CD8-positive, alpha-beta T cell (primary cell): ENCODE measurements at places on chromosomes 5 and 9.

- no peak for DNase-seq
Observed at GRCh38 chr5:20611620-20612019, 623.6 kb upstream of the CDH18 start.

DNA sequence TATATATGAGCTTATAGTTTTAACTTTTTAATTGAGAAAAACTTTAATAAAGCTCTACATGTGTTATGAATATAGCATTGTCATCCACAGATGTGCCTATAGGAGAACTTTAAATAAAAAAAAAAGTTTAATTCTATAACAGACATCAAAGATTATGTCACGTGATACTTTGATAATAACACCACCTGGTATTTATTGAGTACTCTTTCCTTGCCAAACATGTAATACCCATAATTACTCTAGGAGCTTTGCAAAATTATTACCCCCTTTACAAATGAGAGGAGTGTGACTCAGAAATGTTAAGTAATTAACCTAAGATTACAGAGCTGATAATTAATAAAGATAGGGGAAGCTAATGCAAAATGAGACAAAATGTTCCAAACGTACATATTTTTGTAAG, 43.0 kb downstream of the ITGA2 start:
- no peak for DNase-seq

- no peak for DNase-seq
Observed at GRCh38 chr9:37040508-37041127, 6.5 kb upstream of the PAX5 start.

DNA sequence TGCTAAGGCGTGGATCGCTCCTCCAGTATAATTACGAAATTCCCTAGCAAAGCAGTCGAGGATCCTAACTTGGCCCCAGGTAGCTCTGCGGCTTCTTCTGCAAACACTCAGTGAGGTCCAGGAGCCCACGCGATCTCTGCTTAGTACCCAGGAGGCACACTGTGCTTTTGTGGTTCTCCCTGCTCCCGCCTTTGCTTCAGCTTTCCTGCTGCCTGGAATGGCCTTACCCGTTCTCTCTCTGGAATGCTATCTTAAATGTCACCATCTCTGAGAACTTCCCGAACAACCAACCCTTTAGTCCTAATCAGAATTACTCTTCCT, 639 bp downstream of the INVS start:
- DNase-seq, result no peak

DNA sequence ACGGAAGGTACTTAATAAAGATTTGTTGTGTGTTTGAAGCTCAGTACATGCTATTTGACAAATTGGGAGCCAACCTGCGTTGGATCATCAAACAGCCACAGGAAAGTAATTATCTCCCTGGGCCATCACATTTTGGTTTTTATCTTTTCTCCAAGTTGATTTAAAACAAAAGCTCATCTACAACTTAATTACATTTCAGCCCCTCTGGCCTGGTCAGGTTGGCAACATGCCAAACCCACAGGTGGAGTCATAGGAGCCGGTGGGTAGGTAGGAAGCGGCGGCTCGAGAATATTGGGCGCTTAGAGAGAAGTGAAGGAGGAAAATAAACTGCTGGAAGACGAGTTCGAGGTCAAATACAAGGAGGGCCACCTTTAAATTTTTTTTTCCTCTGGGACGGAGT, 64.9 kb upstream of the FANCC start:
- DNase-seq, result no peak

DNA sequence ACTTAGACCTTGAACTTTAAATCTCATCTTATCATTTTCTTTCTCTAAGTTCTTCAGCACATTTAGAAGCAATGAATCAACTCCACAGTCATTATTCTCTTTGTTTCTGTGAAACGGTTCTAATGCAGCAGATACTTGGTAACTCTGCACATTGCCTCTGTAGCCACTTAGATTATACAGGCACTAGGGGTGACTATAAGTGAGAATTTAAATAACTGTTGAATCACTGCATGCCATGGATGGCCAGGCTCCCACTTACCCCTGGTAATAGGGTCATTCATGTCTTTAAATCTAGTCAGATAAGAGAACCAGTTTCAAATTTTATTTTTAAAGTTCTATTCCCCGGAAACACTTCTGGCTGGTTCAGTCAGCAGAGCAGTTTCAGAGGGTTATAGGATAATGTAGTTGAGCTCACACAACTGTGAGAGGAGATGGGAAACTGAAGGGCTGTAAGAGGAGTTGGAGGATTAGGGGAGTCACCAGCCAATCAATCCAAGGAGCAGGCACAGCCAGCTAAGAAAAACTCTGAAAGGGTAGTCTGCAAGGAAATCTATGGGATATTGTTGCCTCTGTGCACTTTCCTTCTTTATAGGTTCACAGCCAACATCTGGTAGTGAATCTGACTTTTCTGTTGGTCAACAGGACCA, 4.2 kb upstream of the MINAR2 start:
- no peak for DNase-seq

DNA sequence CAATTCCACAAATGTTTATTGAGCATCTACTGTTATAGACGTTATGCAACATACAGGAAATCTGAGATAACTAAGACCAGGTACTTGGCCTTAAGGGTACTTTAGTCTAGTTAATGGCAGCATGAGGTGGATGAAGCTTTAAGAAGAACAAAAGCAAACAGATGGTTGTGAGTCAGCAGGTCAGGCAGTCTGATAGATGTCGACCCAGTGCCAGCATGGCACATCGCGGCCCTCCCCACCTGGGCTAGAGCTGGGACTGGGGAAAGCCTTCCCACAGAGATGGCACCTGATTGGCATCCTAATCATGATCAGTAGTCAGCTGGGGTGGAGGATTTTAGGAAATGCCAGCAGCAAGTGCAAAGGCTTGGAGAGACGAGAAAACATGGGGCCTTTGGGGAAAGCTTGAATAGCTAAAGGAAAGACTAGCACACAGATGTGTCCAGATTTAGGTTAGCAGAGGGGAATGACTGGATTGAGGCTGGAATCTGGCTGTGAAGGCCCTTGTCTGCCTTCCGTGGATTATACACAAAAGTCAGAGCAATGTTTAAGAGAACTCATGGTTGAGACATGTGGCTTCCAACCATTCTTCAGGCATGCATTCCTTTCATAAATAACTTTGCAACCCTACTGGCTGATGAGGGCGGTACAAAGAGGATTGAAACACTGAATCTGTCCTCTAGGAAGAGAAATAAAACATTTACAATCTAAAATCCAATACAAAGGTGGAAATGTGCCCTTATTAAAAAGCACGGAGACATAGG, 395.4 kb upstream of the WWC1 start:
- no peak for DNase-seq

GRCh38 chr9:22529426-22530199, 83.0 kb downstream of the DMRTA1 start:
- DNase-seq, result no peak

GRCh38 chr5:170631466-170632195, 127.8 kb downstream of the KCNIP1 start:
- DNase-seq, result no peak

- no peak for DNase-seq
Observed at GRCh38 chr5:88396000-88396535, 127.4 kb upstream of the TMEM161B start.

DNA sequence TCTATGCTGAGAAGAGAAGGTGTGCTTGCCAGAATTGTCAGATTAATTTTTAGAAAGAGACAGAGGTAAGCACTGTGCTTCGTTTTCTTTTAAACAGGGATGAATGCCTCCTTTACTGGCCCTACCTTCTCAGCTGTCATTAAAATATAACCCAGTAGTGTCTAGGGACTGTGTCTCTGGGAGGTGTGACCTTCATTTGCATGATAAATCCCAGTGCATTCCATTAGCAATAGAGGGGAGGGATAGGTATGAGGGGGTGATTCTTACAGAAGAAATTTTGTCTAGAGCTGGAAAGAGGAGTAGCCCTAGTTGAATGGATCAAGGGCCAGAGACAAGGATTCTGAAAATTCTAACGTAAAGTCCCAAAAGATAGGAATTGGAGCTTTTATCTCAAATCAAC, 351.5 kb downstream of the BNC2 start:
- no peak for DNase-seq

DNA sequence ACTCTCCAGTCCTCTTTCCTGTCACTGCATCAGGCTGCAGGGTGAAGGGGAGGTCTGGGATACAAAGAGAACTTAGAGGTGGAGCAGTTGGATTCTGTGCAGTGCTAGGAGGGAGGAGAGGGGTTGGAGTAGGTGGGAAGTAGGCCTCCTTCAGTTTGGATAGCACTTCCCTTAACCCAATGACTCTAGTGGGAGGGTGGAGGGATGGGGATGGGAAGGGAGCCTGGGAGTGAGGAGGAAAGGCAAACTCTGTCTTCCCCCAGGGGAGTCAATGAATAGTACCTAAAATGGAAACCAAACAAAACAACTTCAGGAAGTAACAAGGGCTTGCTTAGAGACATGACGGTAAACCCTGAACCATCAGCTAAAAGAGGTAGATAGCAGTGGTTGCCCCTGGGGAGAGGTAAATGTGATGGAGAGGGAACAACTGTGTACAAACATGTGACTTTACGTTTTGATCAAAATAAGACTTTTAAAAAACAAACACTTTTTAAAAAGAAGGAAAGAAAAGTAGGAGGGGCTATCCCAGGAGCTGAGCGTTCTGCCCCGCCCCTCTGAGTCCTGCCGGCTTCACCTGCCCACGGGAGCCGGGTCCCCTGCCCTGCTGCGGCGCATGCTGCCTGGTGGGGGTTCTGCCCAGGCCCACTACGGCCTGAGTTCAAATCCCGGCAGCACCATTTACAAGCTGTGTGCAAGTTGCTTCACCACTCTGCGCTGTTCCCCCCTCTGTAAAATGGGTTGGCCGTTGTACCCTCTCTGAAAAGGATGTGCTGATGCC, 30.9 kb downstream of the GSN start:
- DNase-seq, result no peak
